ENCODE measurements at places on chromosomes 1 and 21.
A peak's percentile ranks its signal among the peaks of the same experiment; 100 is the strongest.

DNA sequence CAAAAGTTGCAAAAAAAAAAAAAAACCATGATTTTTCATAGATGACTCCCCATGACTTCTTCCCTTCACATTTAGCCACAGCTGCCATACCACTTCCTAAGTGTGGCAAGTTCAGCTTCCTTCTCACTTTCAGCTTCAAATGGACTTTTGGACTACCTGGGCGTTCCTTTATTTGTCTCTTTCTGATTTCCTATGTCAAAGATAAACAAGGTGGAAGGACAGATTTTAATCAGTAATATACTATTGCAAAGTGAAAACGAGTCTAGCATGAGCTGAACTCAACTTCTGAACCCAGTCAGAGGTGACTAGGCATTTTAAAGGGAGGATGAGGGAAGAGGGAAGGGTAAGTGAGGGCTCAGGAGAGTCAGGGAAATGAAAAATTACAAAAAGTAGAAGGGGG, 14.4 kb upstream of the SCCPDH start:
- no peak for DNase-seq

DNA sequence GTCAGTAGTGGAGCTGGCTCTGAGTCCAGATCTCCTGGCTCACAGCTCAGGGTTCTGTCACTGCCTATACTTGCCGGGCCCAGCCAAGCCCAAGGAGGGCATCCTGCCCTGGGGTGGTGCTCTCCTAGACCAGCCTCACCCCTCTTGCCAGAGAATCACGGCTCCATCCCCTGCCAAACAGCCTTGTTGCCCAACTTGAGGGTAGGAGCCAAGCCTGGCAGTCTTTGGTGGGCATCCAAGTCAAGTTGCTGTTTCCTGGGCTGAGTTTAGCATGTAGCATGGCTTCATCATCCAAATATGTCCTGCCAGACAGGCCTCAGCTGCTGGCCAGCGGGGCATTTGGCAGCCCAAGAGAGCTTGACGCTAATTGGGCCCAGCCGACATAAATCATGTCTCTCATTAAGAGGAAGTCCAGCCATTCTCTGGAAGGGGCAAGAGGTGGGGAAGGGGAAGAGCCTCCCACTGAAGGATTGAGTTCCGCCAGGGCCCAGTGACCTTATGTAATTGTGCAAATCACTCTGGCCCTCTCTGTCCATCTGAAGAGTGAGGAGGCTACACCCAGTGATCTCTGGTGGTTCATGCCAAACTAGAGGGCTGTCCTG, 22.6 kb upstream of the TRABD2B start:
- no peak for DNase-seq

GRCh38 chr1:40161125-40161887, at the start of gene RLF:
Gene RLF, plus strand, starts transcription at chr1:40161387. Its CDS starts 13 bp downstream, at chr1:40161400.
- DNase-seq, result peak; percentile 83

GRCh38 chr1:227066999-227067398, 126.9 kb downstream of the COQ8A start:
- no peak for DNase-seq

DNA sequence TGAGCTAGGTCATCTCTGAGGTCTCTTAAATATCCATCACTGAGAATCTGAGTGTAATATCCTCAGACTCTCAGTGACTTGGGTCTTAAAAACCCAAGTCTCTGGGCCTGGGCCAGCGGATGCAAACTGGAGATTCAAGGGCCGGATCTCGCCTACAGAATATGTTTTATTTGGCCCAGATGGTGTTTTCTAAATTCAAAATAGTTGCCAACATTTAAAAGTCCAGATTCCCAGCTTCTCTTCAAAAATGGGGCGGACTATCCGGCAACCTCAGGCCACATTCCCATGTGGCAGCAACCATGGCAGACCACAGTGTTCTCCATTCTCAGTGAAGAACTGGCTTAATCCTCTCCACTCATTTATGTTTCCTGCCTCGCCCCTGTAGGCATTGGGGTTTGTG, 12.7 kb upstream of the HEYL start:
- DNase-seq, result no peak

DNA sequence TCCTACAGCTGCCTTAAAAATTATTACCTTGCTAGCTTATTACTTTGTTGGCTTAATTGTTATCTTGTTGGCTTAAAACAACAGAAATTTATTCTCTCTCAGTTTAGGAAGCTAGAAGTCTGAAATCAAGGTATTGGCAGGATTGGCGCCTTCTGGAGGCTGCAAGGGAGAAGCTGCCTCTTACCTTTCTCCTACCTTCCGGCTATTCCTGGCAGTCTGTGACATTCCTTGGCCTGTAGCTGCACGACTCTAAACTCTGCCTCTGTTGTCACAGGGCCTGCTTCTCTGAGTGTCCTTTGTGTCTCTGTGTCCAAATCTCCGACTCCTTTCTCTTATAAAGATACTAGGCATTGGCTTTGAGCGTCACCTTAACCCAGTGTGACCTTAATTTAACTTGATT, 579.9 kb upstream of the B3GALT2 start:
- no peak for DNase-seq

DNA sequence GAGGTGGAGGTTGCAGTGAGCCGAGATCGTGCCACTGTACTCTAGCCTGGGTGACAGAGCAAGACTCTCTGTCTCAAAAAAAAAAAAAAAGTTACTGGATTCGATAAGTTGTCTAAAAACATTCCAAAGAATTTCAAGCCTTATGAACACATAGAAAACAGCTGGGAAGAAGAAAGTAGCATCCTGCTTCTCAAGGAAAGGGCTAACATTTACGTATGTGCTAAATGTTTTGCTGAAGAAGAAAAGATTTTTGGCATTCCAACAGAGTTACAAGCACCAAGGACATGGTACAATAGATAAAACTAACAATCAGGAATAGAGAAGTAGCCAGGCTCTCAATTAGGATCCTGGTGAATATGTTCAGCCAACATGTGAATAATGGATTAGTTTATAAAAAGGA, 69.8 kb downstream of the HFM1 start:
- no peak for DNase-seq

DNA sequence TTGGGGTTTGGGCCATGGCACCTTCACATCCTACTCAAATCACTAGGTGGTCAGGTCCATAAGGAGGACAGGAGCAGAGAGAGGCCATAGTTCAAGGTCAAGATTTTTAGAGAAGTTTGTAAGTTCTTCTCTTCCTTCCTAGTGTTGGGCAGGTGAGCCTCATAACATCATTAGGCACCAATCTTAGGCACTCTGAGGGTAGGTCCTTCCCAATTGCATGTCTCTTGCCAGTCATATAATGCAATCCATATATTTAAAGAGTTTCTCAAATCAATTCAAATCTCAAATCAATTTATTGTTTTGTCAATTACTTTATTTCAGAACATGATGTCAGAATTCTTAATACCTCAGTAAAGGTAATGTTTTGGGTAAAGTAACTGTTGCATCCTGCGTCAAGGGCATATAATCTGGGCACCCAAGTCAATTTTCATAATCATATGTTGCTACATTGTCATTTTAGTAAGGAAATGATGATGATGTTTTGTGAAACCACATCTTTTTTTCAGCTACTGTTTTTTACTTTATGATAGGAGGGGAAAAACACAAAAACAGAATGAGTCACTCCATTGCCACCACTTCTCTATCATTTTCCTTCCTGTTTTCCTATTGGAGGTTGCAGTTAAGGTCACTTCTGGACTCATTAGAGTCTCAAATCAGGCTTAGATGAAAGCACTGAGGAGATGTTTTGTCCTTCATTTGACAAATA, 122.7 kb downstream of the UCHL5 start:
- DNase-seq, result no peak

DNA sequence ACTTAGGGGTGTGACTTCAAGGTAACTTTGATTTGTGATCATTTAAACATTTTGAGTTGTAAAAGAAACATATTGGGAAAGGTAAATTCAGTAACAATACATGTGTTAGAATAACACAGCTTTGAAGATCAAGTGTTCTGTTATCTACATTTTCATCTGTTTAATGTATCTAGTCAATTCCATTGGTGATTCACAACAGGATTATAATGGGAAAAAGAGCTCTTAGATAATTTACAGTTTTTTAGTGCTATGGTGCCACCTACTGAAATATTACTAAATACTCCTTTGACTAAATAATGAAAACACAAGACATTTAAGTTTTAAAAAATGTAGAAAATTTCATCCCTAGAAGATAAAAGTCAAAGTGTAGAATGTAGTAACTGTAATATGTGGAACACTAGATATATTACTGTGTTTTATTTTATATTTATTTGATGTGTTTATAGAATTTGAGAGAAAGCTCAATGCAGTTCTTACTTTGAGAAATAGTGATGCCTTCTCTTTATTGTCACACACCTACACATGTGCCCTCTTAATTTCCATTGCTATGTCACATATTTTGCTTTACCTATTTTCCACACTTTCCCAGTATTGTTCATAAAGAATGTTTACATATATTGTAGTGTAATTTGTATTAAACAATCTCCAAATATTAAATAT, 47.4 kb downstream of the PTPRC start:
- no peak for DNase-seq

All from stimulated activated CD8-positive, alpha-beta memory T cell treated with anti-CD3 and anti-CD28 coated beads, Interleukin-4, amount 100 ng/mL, for 1 hour (primary cell).